ENCODE measurements at places on chromosomes 6 and 20. TPM values are rescaled to one million over a fixed set of nuclear protein-coding genes. Genes with fewer than 3 reads are reported as not detected.

Gene UBE2V1
- total RNA-seq = 20.1 TPM

Gene CD40
- total RNA-seq = 0.28 TPM

Gene PGC
- total RNA-seq = not detected

Gene IRF4
- total RNA-seq = not detected

Gene IL17A
- total RNA-seq = not detected

Gene MACROD2
- total RNA-seq = not detected

Gene ACTL10
- 0.18 TPM for total RNA-seq

Gene FAXC
- 1.9 TPM for total RNA-seq

Gene GMEB2
- 5.0 TPM for total RNA-seq

Gene FAM8A1
- 17.2 TPM for total RNA-seq

Gene C6orf118
- total RNA-seq = not detected

Gene TCF19
- 14.2 TPM for total RNA-seq

Gene TXLNB
- total RNA-seq = under 0.01 TPM

Gene SLC12A5
- not detected for total RNA-seq

Gene GPX5
- not detected for total RNA-seq

Gene RNF114
- 49.7 TPM for total RNA-seq

Gene OCSTAMP
- total RNA-seq = not detected

Gene PAK5
- not detected for total RNA-seq

Gene CDH4
- 1.6 TPM for total RNA-seq

Gene PRDM13
- total RNA-seq = not detected

Gene HLA-B
- 41.7 TPM for total RNA-seq

Gene RAET1G
- 2.2 TPM for total RNA-seq

Gene L3MBTL3
- 14.4 TPM for total RNA-seq

Gene TNFAIP3
- total RNA-seq = 4.4 TPM

Gene MYLK4
- under 0.01 TPM for total RNA-seq

Gene PTPN1
- total RNA-seq = 31.7 TPM

Gene TP53TG5
- not detected for total RNA-seq

Gene FAM83D
- total RNA-seq = 23.1 TPM

Gene CALHM6
- 0.83 TPM for total RNA-seq

Measured in IMR-90 (cell line).